T follicular helper cell (primary cell): ENCODE measurements at places on chromosomes 11 and 22.

DNA sequence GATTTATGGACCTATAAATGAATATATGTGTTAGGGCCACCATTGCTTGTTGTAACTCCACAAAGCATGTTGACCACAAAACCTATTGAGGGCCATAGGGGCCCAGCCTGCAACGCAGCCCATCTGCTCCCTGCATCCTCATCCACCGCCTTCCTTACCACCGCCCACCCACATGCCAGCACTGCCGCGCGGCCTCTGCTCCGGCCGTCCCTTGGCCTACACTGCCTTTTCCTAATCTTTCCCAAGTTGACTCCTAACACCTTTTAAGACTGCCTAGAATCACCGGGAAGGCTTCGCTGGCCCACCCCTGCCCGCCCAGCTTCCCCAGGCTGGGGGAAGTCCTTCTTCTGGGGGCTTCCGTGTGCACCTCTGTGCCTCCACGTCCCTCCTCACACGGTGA is 55.0 kb downstream of the SNX19 start:
- DNase-seq = no peak

GRCh38 chr11:65183201-65183891 is 1.6 kb downstream of the CAPN1 start:
- DNase-seq = no peak

GRCh38 chr11:78656984-78657383 is 82.3 kb upstream of the NARS2 start:
- DNase-seq = no peak

- DNase-seq = no peak
Observed at GRCh38 chr11:129751511-129751910, 64.1 kb upstream of the TMEM45B start.

DNA sequence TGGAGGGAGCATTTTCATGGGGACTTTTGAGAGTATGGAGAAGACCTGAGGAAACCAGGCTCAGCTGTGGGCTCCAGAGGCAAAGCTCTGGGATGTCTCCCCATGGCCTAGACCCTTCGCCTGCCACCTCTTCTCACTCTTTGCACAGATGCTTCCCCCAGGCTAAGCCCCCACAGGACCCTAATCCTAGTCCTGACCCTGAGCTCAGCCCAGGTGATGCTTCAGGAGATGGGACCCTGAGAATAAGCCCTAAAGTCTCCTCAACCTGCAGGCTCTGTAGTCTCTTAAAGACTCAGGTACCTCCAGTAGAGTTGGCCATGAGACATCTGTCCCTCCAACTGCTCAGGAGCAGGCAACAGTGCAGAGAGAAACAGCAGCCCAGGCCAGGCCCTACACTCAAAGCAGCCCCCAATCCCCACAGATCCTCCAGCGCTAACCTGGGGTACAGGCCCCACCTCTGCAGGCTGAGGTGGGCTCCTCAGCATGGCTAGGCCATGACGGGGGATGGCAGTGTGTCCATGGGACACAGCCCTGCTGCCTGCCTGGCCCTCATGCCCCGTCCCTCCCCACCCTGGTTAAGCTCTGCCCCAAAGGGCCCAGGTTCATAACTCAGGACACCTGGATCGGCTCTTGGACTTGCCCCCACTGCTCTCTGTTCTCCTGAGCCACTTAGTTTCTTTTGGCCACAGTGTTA is 39.4 kb downstream of the GGTLC2 start:
- no peak for DNase-seq

- DNase-seq = no peak
Observed at GRCh38 chr11:45412521-45412920, 126.4 kb upstream of the SYT13 start.

GRCh38 chr11:80929031-80929805 is 1488.4 kb upstream of the TENM4 start:
- DNase-seq = no peak

DNA sequence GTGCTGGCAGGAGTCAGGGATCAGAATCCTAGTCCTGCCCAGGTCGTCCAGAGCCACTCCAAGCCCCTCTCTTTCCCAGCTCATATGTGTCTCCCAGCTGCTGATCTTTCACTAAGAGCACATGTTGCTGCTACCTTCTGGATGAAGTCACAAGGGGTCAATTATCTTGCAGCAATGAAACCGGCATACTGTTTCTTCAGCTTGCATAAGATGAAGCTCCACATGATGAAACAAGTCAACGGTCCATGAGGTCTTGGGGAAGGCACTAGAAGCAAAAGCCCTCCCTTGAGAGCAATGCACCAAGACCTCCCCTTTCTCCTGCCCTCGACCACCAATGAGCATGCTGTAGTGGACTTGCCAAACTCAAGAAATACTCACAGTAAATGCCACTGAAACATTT is 148.9 kb downstream of the TENM4 start:
- DNase-seq = no peak

DNA sequence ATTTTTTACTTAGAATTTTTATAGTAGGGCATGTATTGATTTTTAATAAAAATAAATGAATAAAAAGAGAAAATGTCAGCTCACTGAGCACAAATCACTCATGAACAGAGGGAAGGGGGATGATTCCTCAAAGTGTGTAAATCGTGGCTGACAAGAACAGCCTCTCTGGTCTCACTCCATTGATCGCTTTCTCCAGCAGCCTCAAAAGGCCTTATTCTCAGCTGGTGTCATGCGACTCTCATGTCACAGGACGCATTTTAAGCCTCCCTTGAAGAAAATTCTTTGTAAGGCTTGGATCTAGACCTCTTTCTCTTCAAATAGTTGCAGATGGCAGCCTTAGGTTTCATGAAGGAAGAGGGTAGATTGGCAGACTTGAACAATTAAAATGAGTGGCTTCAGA is 33.9 kb upstream of the SLC5A12 start:
- DNase-seq = no peak

DNA sequence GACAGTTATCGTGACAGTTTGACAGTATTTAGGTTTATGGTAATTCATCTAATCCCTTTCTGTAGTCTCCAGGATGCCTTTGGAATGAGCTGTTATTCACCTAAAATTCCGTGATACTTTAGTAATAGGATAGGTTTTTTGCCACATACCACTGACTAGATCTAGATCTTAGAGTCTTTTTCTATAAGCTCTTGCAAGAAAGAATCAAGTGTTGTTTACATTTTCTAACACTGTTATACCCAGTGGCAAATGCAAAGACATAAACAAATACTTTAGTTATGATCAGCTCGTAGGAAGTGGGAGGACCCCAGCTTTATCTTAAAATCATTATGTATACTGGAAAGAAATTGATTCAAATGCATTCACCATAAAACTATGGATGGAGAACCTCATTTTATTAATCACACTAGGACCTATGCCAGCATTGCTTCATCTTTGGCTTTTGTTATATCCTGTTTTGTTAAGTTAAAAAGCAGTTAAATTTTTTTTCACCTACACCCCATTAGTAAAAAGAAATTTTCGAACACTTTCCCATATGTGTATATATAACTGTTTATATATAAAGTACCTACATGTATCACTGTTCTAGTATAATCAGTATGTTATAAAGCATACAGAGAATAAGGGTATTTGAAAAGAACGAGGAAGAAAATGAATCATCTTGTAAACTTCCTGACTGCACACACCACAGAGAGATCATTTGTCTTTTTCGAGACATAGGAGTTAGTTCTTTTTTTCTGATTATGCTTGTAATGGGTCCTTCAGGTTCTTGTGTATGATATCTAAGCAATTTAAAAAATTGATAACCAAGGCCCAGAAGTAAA is 60.9 kb downstream of the PDHX start:
- DNase-seq = no peak

DNA sequence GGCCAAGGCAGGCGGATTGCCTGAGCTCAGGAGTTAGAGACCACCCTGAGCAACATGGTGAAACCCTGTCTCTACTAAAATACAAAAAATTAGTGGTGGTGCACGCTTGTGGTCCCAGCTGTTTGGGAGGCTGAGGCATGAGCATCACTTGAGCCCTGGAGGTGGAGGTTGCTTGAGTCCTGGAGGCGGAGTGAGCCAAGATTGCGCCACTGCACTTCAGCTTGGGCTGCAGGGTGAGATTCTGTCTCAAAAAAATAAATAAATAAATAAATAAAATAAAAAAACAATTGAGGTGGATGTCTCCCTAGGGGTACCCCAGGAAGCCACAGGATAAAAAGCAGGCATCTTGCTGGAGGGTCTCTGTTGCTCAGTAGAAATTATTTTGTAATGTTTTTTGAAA is 14.1 kb downstream of the PTPRJ start:
- no peak for DNase-seq

- DNase-seq = no peak
Observed at GRCh38 chr22:49994361-49995040, 18.1 kb downstream of the IL17REL start.

GRCh38 chr22:38221908-38222796 is 20.4 kb downstream of the MAFF start:
- no peak for DNase-seq

DNA sequence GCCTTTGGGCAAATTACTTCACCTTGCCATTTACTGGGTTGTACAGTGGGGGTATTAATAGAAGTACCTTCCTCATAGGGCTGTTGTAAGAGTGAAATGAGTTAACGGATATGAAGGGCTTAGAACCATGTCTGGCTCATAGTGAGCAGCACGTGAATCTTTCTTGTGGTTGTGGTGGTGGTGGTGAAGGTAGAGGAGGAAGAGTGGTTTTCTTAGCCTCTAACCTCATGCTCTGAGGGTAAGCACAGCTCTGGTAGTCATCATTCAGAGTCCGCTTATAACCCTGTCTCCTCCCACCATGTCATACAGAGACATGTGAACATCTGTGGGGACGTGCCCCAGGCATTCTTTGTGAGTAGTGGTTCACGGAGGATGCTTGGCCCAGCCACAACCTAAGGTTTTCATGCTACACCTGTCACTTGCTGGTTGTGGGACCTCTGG is 43.6 kb downstream of the TEAD1 start:
- DNase-seq = peak; percentile 38

GRCh38 chr11:78414321-78415051 is 3.1 kb downstream of the GAB2 start:
- no peak for DNase-seq

GRCh38 chr11:10651656-10652361 is 41.7 kb downstream of the IRAG1 start:
- DNase-seq = no peak

DNA sequence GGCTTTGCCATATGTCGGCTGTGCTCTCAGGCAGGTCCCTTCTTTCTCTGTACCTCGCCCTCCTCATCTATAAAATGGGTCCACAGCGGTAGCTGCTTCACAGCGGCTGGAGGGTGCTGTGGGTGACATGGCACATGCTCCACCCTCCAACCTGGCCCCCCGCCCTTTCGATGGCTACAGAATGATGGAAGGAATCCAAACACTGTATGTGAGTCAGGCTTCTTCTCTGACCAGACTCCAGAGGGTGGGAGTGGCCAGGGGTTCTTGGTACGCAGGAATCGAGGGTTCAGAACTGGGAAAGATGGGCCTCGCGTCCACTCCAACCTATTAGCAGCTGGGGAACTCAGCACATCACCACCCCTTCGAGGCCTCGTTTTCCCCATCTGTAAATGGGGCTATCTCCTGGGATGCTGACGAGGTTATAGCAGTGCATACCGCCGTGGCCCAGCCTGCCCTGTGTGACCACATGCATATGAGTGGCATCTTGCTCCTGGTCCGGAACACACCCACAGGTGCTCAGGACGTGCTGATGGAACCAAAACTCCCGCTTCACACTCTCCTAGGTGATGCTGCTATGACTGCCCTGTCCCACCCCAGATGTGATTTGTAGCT is 26.4 kb downstream of the MN1 start:
- DNase-seq = no peak
